ENCODE measurements at places on chromosomes 16 and 17.
A peak's percentile ranks its signal among the peaks of the same experiment; 100 is the strongest.

GRCh38 chr17:6853764-6854442, 22.4 kb upstream of the TEKT1 start:
- DNase-seq, result no peak

- no peak for DNase-seq
Observed at GRCh38 chr16:3950343-3951193, 70.1 kb upstream of the CREBBP start.

DNA sequence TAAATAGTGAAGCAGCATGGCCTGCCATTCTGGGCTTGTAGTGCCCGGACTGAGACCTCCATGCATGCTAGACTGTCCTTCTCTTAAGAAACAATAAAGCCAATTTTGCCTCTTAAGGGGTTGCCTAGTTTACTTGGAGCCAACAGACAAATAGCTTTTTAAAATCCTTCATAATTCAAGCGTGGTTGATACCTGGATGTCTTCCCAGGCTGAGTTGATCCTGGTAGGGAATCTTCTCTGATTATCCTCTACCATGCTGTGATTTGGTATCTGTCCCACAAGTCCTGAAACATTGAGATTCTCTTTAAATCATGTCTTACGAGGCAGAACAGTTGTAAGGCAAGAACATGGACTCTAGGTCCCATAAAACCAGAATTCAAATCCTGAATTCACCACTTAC, 359.6 kb upstream of the CCL2 start:
- peak; percentile 41 for DNase-seq

DNA sequence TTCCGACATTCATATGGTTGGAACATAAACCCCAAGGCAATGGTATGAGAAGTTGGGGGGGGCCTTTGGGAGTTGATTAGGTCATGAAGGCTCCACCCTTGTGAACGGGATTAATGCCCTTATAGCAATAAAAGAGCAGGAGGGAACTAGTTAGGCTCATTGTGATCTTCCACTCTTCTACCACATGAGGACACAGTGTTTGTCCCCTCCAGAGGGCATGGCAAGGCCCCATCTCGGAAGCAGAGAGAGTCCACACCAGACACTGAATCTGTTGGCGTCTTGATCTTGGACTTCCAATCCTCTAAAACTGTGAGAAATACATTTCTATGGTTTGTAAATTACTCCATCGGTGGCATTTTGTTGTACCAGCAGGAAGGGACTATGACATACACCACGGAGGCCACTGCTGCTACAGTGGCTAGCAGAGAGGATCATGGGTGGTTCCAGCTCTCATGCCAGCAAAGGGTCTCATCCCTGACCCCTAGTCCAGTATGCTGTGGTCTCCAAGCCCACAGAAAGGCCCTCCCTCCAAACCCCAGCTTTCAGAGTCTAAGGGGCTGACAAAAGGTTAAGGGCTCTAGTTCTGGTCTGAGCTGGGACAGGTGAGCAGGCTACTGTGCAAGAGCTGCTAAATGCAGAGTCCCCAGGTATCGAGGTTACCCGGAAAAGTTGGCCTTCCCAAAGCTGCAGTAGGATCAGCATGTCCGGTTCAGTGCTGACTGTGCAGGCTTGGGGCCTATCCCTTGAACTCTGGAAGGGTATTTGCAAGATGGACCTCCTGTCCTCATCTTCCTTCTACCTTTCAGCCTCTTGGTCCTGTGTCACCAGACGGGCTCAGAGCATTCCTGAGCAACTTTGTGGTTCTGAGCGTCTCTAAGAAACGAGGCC, 12.2 kb downstream of the CCR7 start:
- DNase-seq, result no peak

GRCh38 chr17:82973456-82974135, 105.8 kb upstream of the METRNL start:
- DNase-seq, result no peak

DNA sequence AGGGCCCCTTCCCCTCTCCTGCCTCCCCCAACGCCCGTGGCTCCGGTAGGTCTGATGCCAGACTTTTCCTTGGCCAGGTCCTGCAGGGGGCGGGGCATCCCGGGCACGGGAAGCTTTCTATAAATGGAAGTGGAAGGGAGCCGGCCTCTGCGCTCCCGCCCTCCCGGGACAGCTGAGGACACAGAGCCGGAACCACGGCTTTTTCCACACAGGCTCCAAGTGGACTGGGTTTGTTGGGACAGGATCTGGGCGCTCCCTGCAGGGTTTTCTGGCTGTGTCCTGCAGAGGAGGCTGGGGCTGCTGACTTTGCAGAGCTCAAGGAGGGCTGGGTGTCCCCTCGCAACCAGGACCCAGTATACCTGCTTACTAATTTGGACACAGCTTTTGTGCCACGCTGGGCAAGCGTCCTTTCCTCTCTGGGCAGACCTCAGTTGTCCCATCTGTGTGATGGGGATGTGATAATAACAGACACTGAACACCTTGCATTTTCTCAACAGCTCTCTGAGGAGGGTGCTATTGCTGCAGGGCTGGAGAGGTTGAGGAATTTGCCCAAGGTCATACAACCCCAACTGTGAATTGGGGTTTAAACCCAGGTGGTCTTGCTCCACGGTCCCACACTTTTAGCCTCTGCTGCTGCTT, 1.8 kb downstream of the TNS4 start:
- peak; percentile 88 for DNase-seq

DNA sequence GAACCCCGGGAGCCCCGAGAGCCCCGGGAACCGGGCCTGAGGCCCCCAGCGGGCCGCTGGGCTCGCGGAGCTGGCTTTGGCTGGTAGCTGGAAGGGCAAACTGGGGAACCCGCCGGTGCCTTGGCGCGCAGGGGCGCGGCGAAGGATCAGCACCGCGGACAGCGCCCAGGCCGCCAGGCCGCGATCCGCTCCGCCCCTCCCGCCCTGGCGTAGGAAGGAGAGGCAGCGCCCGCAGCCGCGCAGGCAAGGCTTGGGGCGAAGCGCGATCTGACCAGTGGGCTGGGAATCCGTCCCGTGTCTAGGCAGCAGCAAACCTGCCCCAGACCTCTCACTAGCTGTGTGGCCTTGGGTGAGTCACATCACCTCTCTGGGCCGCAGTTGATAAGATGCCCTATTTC, 331 bp upstream of the CCDC92B start:
- DNase-seq, result no peak

GRCh38 chr17:1312261-1312870, 32.9 kb downstream of the TRARG1 start:
- DNase-seq, result no peak

- no peak for DNase-seq
Observed at GRCh38 chr16:3292604-3293003, 9.3 kb downstream of the ZNF263 start.

GRCh38 chr17:35287286-35287811, 44.5 kb downstream of the SLFN5 start:
- DNase-seq, result no peak

DNA sequence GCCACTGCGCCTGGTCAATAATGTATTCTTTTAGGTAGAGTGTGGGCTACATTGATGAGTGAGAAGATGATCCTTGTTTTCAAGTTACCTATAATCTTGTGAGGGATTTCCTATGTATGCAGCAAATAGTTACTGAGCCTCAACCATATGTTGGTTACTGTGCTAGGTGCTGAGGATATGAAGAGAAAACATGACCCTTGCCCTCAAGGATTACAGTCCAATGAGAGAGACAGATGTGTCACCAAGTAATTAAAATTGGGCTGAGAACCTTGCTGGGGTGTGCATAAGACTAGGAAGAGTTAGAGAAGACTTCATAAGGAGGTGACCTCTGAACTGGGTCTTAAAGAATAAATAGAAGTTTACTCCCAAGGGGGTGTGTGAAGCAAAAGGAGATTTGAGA, 7.4 kb downstream of the POLR2A start:
- DNase-seq, result no peak

DNA sequence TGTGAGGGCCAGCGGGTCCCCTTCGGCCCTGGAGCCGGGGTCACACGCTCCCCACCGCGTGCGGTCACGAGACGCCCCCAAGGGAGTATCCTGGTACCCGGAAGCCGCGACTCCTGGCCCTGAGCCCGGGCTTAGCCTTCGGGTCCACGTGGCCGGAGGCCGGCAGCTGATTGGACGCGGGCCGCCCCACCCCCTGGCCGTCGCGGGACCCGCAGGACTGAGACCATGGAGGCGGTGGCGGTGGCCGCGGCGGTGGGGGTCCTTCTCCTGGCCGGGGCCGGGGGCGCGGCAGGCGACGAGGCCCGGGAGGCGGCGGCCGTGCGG, at the start of gene NAGLU:
NAGLU (plus strand) TSS at position 194 of the 324 bp plus-strand sequence; CDS start at position 226, 32 bp downstream.
- DNase-seq, result no peak

DNA sequence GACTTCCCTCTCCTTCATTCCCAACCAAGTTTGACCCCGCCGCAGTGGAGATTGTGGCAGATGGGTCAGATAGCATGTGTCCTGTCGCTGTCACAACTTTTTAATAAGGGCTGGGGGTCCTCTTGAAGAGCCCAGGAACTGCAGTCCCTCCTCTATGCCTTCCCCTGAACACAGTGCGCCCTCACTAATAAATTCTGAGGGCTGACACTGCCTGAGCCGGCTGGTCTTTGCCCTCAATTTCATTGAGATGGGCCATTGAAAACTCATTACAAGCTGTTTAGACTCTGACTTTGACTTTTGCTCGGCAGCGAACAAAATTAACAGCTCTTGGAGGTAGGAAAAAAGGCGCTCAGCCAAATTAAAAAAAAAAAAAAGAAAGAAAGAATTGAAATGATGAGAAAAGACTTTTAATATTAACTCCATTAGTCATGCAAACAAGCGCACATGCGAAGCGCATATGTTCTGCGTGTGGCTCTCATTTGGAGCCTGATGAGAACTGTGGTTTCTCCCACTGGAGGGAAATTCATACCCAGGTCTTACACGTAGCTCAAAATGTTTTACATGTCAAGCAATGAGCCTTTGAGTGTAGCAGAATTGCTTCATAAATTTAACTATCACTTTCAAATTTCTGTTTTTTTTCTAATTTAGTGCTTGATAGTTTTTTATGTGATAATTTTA, 704.7 kb downstream of the WWOX start:
- no peak for DNase-seq

GRCh38 chr17:1958134-1958881, 66.8 kb downstream of the RTN4RL1 start:
- no peak for DNase-seq

DNA sequence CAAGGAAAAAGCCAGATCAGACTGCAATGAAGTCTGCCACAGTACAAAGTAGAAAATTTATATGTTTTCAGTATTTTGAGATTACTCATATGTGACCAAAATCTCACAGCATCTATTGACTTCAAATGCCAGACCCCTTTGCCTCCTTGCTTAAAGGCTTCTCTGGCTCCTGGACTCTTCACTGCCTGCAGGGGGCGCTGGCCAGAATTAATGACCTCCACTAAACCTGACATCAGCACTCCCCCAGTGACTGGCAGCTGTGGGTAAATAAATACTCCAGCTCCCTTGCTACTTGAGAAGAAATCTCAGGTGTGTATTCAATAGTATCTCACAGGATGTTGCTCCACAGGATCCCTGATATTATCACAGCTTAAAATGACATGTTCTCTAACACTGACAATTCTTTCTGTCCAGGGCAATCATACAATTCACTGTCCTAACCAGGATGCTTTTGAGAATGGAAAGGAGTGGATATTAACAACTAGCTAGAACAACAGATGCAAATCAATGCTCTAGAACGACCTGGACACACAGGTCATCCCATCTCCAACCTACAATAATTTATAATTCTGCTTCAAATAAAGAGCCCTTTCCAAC, 4.0 kb downstream of the BECN1 start:
- DNase-seq, result no peak

DNA sequence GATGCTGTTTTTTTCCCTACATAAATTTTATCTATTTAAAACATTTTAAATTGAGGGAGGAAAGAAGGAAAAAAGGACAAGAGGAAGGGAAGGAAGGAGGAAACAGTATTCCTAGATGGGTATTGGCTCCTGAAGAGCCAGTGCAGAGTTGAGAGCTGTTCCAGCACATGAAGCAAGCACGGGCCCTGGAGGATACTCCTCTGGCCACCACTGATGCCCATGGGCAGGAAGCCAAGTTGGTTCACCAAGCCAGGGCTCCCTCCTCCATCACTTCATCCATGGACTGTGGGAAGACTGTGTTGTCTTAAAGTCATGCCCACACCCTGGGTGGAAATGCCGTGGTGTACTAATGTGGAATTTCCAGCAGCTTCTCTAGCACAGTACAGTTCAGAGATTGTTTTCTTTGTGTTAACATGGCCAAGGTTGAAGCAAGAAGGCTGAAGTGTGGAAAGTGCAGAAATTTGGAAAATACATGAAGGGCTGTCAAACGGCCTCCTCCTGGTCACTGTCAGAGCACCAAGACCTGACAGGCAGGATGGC, 23.9 kb upstream of the NOS2 start:
- no peak for DNase-seq

Measured in cerebellar nuclear complex (tissue), 1 donor.